ENCODE measurements at places on chromosomes 7 and 10. TPM values are rescaled to one million over a fixed set of nuclear protein-coding genes. Genes with fewer than 3 reads are reported as not detected.

DNA sequence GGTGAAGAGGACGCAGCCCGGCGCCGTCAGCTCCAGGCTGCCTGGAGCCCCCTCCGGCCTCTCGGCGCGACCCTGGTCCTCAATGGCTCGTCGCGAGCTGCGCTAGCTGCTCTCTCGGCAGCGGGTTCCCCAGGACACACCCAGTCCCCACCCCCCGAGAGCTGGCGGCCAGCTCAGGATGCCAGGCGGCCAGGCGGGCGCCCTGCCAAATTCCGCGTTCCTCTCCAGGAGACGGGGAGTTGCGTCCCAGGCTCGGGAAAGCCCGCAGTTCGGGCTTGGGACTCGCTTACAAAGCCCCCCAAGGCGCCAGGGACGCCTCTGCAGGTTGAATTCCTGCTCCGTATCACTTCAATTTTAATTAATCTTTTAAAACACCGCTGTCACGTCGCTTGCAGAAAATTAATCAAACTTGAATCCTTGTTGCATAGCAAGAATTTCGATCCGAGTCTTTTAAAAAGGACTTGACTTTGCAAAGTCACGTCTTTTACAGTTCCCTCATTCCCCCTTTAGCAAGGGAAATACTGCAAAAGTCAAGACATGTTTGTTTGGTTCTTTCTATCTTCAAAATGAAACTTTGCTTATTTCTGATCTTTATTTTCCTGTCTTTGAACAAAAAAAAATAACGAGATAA, 28.2 kb downstream of the SKIDA1 start:
- no peak for DNase-seq

DNA sequence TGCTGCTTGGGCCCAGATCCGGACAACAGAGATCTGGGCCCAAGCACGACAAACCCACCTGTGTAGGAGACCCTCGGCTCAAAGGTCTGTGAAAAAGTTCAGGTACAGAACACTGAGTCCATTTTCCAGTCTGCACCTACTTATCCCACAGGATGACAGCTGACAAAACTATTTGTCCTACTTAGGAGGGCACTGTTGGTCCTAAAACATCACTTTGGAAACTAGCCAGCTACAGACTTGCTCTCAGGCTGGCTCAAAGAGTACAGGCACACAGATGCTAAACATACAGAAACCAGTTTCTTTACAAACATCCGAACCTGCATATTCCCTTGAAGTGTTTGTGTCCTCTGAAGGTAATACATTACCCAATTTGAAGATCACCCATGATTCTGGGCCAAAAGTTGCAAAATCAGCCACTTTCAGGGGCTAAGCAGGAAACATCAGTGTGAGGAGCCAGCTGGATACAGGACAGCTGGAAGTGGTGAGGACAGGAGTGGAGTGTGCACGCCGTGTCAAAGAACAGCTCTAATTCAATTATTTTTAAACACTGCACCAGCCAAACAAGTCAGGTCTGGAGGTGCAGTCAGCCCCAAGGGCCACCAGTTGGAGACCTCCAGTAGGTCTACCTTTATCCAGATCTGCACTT, 88.5 kb downstream of the NOC3L start:
- DNase-seq: no peak

DNA sequence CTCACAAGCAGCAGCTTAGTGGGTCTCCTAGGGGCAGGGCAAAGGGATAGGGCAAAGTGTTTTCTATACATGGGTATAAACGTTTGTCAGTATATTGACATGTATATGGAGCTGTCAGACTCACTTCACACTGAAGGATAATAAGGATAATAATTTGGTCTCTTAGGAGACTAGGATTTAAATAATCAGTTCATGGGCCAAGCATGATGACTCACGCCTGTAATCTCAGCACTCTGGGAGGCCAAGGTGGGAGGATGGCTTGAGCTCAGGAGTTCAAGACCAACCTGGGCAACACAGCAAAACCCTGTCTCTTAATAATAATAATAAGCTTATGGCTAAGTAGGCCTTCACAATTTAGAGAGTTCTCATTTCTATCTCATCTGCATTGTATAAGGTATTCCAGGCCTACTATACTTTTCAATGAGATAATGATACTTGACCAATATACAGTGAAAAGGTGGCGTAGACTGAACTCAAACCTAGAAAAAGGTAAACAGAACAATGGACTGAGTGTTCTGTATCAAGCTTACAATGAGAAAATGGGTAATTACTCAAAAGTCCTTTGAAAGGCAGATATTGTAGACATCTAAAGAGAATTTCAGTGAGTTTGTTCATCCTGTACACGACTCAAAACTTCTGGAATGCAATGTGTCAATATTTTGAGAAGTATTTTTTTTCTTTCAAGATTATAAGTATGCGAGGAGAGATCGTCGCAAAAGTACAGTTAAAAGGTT, 7.0 kb downstream of the GSAP start:
- peak; percentile 23 for DNase-seq

GRCh38 chr7:100538654-100539435, at the start of gene AGFG2:
AGFG2 (plus strand) TSS chr7:100539203; CDS start chr7:100539347, 144 bp downstream.
- peak; percentile 96 for DNase-seq

GRCh38 chr7:149772241-149772955, 990 bp downstream of the ZNF467 start:
- DNase-seq: no peak

DNA sequence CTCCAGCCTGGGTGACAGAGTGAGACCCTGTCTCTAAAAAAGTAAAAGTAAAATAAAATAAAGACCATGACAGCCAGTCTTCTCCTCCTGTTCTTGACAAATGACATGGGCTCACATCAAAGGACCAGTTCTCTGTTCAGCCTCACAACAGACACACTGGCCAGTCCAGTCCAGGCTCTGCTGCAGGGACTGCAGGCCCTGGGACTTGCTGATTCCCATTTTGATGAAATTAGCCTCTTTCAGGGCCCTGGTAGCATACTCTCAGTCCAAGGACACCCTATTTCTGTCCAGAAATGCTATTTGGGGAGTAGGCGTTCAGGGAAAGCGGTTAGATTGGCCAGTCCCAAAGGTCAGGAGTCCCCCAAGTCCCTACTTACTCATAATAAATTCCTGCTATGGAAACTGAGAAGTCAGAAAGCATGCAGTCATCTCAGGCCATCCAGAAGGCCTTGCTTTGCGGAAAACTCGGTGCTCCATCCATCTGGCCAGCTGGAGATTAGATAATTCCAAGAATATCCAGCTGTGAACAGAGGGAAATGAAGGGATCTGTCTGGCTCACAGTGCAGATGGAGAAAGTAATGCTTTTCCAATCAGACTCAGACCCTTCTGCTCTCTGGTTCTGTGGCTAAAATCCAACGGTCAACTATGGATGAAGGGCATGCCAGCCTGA, 74.4 kb downstream of the RAB11FIP2 start:
- no peak for DNase-seq

DNA sequence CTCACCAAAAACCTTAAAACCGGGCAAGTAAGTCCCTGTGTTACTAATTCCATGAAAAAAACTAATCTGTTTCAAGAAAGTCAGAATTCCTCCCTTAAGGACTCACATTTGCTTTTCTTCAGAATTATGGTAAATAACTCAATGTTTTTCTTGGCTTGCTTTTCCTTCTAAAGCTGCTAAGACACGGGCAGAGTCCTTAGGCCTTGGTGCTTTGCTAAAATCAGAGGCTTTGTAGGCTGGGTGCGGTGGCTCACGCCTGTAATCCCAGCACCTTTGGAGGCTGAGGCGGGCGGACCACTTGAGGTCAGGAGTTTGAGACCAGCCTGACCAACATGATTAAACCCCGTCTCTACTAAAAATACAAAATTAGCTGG, 32.0 kb downstream of the GNA12 start:
- DNase-seq: no peak

DNA sequence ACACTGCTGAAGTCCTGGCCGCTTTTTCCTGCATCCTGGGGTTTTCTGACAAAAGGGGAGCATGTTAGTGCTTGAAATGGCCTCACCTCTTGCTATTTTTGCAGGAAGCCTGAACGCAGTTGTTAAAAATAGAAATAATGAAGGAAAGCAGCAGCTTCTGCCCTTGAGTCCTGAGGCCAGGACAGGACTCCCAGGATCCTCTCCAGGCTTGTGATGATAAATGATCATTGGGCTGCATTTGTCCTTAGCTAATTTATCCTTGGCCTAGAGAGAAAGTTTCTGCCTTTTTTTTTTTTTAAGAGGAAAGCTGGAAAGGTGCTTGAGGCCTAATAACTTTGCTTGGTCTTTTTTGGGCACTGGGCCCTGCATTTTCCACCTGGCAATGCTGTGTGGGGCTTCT, 17.7 kb upstream of the FAM20C start:
- no peak for DNase-seq

DNA sequence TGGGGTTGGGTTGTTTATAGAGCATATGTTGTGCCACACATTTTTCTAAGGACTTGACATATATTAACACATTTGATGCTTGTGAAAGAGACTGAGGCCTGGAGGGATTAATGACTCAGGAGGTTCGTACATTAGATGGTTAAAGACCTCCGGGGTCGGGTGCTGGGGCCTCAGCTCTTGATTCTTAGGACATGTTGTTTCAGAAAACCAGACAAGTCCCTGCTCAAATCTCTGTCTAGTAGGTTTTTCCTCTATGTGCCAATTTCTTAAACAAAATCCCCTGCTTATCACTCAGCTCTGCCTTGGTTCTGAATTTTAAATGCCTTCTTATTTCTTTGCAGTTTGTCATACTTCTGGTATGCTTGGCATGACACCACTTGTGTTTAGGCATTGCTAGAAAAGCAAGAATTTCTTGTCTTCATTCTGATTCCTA, 5.8 kb downstream of the UPP1 start:
- no peak for DNase-seq

GRCh38 chr10:12484941-12485805, 135.8 kb downstream of the CAMK1D start:
- no peak for DNase-seq

GRCh38 chr10:17578603-17579002, 38.6 kb downstream of the HACD1 start:
- no peak for DNase-seq

CYP2W1 gene
- 0.05 TPM for polyA plus RNA-seq

AKR1C3 gene
- polyA plus RNA-seq: 11.7 TPM

ARMS2 gene
- 0.08 TPM for polyA plus RNA-seq

PAX4 gene
- not detected for polyA plus RNA-seq

LRMDA gene
- not detected for polyA plus RNA-seq
